Esophagus mucosa (tissue), 1 donor: ENCODE measurements at places on chromosomes 3 and 15. TPM values are rescaled to one million over a fixed set of nuclear protein-coding genes. Genes with fewer than 3 reads are reported as not detected.

DNA sequence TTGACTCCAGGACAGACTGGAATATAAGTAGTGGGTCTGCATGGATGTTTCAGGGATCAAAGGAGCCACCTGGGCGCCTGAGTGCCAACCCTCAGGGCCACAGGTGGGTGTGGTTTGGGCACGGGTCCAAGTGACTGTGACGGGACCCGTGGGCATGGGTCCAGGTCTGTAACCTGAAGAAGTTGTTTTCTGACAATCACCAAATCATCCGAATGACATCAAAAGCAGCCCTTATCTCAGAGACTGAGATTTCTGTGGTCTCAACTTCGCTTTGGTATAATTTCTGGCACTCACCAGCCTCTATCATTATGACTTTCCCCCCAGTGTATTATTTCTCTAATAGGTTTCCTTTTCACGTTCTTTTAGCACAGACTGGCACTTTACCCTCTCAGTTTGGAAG, 24.4 kb downstream of the RLBP1 start:
- ATAC-seq, result no peak

MAP3K13 gene
- 22.0 TPM for total RNA-seq

GRCh38 chr3:71318458-71318827, 265.1 kb downstream of the FOXP1 start:
- no peak for ATAC-seq

VILL gene
- 6.1 TPM for total RNA-seq

DNA sequence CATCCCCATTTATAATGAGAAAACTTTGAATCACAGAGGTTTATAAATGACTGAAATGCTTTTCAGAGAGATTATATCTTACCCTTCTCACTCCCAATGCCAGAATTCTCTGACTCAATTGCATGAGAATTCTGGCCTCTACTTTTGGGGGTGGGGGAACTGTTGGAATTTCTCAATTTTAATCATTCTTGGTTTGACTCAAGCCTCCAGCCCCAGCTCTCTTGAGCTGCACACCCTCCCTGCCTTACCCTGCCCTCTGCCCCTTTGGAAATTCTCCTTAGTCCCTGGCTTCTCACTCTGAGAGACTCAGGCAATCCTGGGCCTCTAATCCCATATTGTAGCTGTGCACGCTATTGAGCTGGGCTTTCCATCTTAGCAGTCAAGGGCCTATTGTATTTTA, 44.2 kb downstream of the ZNF589 start:
- no peak for ATAC-seq

HHATL gene
- total RNA-seq, result not detected
